ENCODE measurements at places on chromosomes 2 and 18.

DNA sequence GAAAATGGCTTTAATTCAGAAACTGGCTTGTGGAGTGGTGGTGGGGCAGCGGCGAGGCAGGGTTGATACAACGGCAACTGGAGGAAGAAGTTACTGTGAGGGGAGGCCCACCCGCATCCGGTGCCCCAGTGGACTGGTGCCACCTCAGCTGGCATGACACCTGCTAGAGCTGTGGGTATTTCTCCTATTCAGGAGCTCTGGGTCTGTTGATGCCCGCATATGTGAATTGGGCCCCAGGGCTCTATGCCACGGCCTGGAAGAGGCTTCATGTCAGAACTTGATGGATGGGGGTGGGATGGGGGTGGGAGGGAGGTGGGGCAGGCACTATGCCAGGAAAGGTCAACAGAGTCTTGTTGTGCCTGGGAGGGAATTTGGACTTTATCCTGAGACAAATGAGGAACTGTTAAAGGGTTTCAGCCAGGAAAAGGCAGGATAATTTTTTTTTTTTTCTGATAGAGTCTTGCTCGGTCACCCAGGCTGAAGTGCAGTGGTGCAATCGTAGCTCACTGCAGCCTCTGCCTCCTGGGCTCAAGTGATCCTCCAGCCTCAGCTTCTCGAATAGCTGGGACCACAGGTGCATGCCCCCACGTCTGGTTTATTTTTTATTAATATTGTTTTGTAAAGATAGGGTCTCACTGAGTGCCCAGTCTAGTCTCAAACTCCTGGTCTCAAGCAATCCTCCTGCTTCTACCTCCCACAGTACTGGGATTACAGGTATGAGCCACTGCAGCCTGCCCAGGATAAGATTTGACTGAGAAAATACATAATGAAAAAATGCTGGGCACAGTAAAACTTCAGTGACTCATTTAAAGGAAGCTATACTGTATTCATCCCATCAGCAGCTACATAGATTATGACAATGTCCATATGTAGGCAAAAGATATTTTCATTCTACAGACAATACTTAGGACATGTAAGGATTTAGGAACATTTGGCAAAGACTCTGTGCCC, 52.6 kb downstream of the SH2D6 start:
- no peak for DNase-seq

GRCh38 chr2:221312634-221313033, 259.5 kb downstream of the EPHA4 start:
- DNase-seq: no peak

DNA sequence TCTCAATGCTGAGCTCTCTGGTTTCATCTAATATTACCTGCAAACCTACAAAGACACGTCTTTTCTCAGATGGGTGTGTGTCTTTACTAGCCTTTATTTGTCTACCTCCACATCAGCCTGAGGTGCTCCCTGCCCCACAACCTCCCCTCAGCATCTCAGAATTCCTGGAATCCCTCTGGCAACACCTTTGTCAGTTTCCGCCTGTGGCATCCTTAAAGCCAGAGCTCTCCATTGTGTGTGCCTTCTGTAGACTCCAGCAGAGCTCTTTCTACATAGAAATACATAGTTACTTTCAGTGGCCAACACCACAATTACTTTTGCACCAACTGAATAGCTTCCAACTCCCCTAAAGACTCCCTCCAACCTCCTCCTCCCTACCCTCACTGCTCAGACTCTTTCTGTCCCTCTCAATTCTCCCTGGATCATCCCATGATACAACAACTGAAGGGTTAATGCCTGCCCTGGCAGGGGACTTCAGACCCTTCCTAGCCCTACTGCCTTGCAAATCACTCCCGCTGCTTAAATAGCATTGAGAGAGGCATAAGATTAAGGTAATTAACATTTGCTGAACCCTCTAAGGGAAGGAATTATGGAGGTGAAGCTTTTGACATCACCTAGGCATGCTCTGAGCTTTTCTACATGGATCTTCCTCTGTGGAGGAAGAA, 39.6 kb upstream of the RMDN2 start:
- no peak for DNase-seq

DNA sequence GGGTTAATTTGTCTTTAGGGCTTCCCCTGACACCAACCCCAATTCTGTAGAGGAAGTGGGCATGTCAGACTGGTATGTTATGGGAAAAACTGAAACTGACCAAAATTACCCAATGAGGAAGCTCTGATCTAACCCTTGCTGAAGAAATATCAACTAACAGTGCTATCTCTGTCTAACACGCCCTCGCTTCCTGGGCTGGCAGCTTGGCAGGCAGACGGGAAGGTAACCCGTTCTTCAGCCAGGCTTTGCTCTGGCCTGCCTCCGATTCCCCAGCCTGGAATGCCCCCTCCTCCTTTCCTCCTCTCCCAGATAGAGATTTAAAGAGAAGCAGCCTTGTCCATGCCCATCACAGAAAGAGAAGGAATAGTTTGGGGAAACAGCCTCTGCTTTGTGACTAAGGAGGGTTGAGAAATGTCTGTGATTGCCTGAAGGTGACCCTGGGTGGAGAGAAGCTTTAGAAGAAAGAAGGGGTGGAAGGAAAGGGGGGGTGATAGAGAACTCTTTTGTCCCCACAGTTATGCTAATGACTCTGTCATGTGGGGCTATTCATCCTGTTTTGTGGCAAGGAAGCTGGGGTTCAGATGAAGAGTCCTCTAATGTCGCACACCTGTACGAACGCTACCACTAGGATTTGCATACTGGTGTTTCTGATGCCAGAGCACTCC, 15.4 kb downstream of the HK2 start:
- no peak for DNase-seq

- DNase-seq: no peak
These were observed 23.9 kb downstream of the FAM124B start for GRCh38 chr2:224377751-224378700.

GRCh38 chr2:52395912-52396311, 1364.0 kb upstream of the NRXN1 start:
- DNase-seq: no peak

DNA sequence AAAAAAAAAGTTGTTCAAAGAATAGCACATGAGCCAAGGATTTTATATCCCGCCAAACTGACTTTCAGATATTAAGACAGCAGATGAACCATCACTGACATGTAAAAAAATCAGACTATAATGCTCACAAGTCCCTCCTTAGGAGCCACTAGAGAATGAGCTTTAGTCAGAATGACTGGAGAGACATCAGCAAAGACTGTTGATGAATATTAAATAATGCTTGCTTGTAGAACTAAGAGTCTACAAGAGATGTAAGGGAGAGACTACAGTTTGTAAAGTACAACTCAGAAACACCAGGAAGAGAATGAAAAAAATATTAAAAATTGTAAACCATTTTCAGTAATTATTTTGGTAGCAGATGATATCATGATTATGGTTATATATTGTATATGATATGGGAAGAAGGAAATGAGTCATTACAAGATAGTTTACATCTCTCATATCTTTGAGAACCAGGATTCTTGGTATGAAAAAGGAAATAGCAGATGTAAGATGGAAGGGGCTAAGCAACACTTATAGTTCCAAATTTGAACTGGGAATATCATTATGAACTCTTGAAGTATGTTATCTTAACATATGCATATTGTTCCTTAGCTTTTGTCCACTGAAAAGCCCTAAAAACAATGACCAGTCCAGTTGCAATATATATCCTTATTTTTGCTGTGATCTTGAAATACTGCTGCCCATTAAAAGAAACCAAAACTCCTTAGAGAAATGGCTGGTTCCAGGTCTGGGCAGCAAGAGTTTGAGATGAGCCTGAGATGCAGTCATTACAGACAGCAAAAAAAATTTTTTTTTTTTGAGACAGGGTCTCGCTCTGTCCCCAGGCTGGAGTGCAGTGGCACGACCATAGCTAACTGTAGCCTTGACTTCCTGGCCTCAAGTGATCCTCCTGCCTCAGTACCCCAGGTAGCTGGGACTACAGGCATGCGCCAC, 55.7 kb downstream of the PTPN2 start:
- DNase-seq: no peak

- DNase-seq: no peak
These were observed 94.6 kb downstream of the EN1 start for GRCh38 chr2:118752762-118753429.

- DNase-seq: no peak
These were observed 101.3 kb upstream of the KLHL29 start for GRCh38 chr2:23283653-23284052.

DNA sequence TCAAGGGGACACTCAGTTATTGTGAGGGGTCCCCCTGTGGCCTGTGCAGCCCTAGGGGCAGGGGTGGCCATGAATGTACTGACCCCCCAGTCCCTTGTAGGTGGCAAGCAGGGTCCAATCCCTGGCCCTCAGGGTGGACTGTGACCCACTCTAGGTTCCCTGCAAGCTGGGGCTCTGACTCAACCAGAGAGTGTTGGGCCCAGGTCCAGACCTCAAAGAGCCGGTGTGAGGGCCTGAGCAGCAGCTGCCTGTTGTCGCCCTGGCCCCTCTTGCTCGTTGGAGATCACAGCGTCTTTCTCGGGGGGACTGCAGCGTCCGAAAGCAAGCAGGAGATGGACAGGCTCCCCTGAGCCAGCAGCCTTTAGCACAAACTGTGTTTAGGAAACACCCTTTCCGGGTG, 66.8 kb upstream of the ATG16L1 start:
- DNase-seq: no peak

DNA sequence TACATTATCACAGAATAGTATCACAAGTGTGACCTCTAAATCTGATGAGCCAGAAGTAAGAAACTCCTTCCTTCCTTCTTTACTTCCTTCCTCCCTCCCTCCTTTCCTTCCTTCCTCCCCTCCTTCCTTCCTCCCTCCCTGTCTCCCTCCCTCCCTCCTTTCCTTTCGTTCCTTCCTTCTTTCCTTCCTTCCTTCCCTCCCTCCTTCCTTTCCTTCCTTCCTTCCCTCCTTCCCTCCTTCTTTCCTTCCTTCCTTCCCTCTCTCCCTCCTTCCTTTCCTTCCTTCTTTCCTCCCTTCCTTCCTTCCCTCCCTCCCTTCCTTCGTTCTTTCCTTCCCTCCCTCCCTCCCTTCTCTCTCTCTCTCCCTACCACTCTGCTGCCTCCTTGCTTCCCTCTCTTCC, 359.2 kb downstream of the OSR1 start:
- DNase-seq: no peak

DNA sequence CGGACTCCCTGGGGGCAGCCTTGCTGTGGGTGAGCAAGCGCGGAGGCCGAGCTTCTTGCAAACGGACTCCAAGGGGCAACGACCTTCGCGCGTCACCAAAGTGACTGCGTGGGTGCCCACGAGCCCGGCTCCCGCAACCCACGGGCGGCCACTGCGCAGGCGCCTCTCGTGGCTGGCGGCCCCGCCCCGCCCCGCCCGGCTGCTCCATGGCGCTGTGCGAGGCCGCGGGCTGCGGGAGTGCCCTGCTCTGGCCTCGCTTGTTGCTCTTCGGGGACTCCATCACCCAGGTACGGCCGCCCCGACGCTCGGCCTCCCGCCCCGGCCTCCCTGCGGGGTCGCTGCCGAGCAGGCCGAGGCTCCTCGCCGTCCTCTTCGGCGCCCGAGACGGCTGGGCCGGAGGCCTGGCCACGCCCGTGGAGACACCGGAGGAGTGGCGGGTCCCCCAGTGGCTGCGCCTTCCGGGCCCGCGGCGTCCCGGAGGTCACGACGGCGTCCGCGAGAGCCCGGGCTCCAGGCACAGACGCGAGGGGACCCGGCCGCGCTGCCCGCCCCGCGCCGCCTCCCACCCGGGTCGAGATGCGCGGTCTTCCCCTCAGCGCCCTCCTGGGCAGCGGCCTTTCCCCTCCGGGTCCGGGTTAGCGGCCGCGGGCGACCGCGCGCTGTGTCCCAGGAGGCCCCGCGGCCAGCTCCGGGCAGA, at the start of gene IAH1:
TSS of gene IAH1 (plus strand) at position 191 of the 697 bp plus-strand sequence. CDS start at position 207, 16 bp downstream.
- DNase-seq: peak; percentile 77

DNA sequence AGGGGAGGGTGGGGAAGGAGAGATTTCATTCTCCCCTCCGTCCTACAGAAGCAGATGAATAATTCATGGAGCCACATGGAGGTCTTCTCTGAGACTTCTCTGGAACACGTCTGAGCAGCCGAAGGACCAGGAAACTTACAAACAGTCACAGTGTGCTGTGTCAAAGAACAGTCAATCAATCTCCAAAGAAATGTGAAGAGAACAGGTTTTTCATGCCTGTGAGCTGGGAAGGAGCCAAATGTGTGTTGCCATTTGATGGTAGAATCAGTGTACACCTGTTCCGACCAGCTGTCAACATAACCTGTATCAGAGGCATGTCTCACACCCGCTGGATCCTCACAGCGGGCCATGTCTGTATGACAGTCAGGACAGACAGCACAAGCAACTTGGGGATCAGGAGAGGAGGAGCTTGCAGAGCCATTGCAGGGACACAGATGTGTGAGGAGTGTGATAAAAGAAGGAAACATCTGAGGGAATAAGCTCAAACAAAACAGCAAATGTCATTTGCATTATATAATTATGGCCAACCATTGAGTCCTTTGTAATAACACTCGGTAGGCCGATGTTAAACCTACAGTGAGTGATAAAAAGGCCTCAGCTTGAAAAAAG, 298.5 kb downstream of the EN1 start:
- no peak for DNase-seq

GRCh38 chr2:56448403-56449001, 264.7 kb downstream of the CCDC85A start:
- no peak for DNase-seq

- DNase-seq: no peak
These were observed 95.0 kb downstream of the RNF144A start for GRCh38 chr2:7012141-7012764.

DNA sequence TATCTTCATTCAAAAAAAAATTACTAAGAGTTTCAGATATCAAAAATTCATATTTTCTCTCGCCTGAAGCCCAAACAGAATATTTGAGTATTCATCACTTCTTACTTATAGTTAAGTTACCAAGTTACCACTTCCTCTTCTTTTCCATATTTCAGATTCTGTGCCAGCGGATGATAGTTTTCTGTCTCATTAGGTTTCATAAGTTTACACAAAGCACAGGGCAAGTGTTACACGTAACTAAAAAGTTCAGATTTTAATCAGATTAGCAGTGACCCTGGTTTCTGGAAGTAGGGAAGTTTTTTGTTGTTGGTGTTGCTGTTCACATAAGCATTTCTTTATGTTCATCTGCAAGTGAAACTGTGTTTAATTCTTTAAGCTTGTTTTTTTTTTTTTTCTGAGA, 10.2 kb downstream of the AFTPH start:
- DNase-seq: no peak
